ENCODE measurements at places on chromosomes 2 and 18. TPM values are rescaled to one million over a fixed set of nuclear protein-coding genes. Genes with fewer than 3 reads are reported as not detected.

Gene CXCR1
- total RNA-seq = 0.21 TPM

- no peaks in the 10 kb centered on the region for H3K36me3 ChIP-seq
- DNase-seq = no peak
- no peak overlapping the region for H3K4me3 ChIP-seq
- H3K27me3 ChIP-seq = no peaks in the 10 kb centered on the region
- no peak overlapping the region for H3K27ac ChIP-seq
These were observed 70.2 kb downstream of the ACAA2 start for GRCh38 chr18:49743117-49743567.

GRCh38 chr2:191701696-191702095 lies 23.8 kb downstream of the NABP1 start:
- H3K27ac ChIP-seq = no peak overlapping the region
- no peaks in the 10 kb centered on the region for H3K27me3 ChIP-seq
- H3K4me1 ChIP-seq = no peaks in the 10 kb centered on the region
- no peak overlapping the region for H3K4me3 ChIP-seq
- H3K36me3 ChIP-seq = no peaks in the 10 kb centered on the region

GRCh38 chr18:57834616-57835015 lies 31.5 kb upstream of the ATP8B1 start:
- no peak for DNase-seq
- H3K36me3 ChIP-seq = no peaks in the 10 kb centered on the region
- no peak overlapping the region for H3K4me3 ChIP-seq

Gene ABHD1
- total RNA-seq = 0.44 TPM

Gene LCT
- total RNA-seq = under 0.01 TPM

- no peak overlapping the region for H3K4me3 ChIP-seq
- no peaks in the 10 kb centered on the region for H3K36me3 ChIP-seq
- H3K27ac ChIP-seq = no peak overlapping the region
- no peaks in the 10 kb centered on the region for H3K27me3 ChIP-seq
These were observed 9.3 kb upstream of the SCYGR5 start for GRCh38 chr2:227657199-227657845.

Gene MYOM1
- total RNA-seq = 8.1 TPM

Gene KCNG2
- not detected for total RNA-seq

Gene MARCO
- total RNA-seq = 11.1 TPM

DNA sequence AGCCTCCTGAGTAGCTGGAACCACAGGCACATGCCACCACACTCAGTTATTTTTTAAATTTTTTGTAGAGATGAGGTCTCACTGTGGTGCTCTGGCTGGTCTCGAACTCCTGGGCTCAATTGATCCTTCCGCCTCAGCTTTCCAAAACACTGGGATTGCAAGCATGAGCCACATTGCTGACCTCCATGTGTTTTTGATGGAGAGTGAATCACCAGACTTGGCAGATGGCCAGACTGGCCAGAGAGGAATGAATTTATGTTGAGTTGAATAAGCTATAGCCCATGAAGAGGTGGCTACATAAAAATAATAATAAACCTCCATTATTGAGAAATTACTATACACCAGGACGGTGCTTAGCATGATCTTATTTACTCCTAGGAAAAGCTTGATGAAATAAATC lies 91.5 kb downstream of the MREG start:
- H3K4me3 ChIP-seq = no peak overlapping the region
- no peak overlapping the region for H3K27ac ChIP-seq
- H3K4me1 ChIP-seq = no peaks in the 10 kb centered on the region
- no peaks in the 10 kb centered on the region for H3K36me3 ChIP-seq

- no peaks in the 10 kb centered on the region for H3K4me1 ChIP-seq
- no peaks in the 10 kb centered on the region for H3K36me3 ChIP-seq
- no peaks in the 10 kb centered on the region for H3K27me3 ChIP-seq
- no peak overlapping the region for H3K27ac ChIP-seq
These were observed 6.6 kb downstream of the NMUR1 start for GRCh38 chr2:231523451-231524285.

DNA sequence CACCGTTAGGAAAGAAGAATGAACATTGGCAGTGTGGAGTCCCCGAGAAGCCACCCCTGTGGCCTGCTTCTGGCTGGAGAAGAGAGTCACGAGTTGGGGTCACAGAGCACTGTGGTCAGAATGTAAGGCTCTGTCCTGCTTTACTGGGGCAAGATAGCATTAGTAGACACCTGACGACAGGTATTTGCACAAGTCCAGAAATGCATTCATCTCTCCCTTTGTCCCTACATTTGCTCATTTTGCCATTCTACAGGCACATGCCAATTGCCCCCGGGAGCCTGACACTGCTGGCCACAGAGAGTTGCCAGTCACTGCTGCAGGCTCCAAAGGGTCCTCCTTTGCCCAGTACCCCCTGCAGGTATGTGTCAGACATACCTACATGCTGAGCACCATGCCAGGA lies 133.3 kb downstream of the SMAD2 start:
- no peaks in the 10 kb centered on the region for H3K4me1 ChIP-seq
- H3K36me3 ChIP-seq = no peaks in the 10 kb centered on the region
- no peak overlapping the region for H3K27ac ChIP-seq
- DNase-seq = no peak
- no peak overlapping the region for H3K4me3 ChIP-seq

Gene IL1R2
- 7.3 TPM for total RNA-seq

GRCh38 chr2:86661333-86661732 lies 37.7 kb upstream of the RNF103 start:
- no peaks in the 10 kb centered on the region for H3K36me3 ChIP-seq
- H3K27me3 ChIP-seq = no peaks in the 10 kb centered on the region
- H3K27ac ChIP-seq = no peak overlapping the region
- no peak overlapping the region for H3K4me3 ChIP-seq
- DNase-seq = no peak

- DNase-seq = no peak
- H3K27me3 ChIP-seq = peaks cover 95% of the 10 kb centered on the region
- H3K4me1 ChIP-seq = peaks cover 36% of the 10 kb centered on the region
- no peak overlapping the region for H3K4me3 ChIP-seq
These were observed 16.9 kb downstream of the WNT10A start for GRCh38 chr2:218897394-218898108.

GRCh38 chr2:189818249-189819038 lies 34.2 kb downstream of the PMS1 start:
- H3K4me3 ChIP-seq = no peak overlapping the region
- H3K4me1 ChIP-seq = no peaks in the 10 kb centered on the region
- H3K27ac ChIP-seq = no peak overlapping the region
- H3K36me3 ChIP-seq = peaks cover 63% of the 10 kb centered on the region
- no peak for DNase-seq

Gene KCTD1
- 40.0 TPM for total RNA-seq

All from tibial nerve (tissue), 4 donors.